ENCODE measurements at places on chromosomes 2 and 18.

GRCh38 chr2:62091471-62091870, 104.4 kb upstream of the B3GNT2 start:
- no peak for DNase-seq

- no peak for DNase-seq
Measured at GRCh38 chr2:240926516-240927389, 20.6 kb downstream of the CROCC2 start.

- no peak for DNase-seq
Measured at GRCh38 chr2:237234268-237234667, 148.6 kb downstream of the COPS8 start.

- no peak for DNase-seq
Measured at GRCh38 chr2:203777030-203777429, 70.6 kb downstream of the CD28 start.

- no peak for DNase-seq
Measured at GRCh38 chr2:7508296-7508943, 591.2 kb downstream of the RNF144A start.

DNA sequence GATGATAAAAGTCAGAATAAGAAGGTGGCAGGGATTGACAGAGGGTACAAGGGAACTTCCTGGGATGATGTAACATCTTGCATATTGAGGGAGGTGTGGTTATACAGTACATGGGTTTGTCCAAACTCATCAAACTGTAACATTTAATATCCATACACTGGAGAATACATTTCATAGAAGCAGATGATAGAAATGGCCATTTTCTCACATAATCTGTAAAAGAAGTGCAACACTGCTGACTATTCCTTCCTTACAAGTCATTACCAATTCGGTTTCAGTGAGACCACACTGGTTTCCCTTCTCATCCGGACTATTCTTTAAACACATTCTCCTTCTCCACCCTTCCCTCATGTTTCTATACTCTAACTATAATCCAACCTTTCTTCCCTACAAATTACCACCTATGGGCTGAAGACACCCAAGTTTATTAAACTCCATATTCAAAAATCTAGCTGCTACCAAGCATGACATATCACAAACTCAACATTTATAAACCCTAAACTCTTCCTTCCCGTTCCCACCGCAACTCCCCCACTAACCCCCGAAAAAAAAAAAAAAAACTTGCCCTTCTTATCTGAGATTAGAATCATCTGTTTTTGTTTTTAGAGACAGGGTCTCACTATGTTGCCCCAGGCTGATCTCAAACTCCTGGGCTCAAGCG, 1.6 kb downstream of the COX7A2L start:
- DNase-seq, result no peak

- no peak for DNase-seq
Measured at GRCh38 chr2:178910005-178910404, 102.8 kb upstream of the TTN start.

DNA sequence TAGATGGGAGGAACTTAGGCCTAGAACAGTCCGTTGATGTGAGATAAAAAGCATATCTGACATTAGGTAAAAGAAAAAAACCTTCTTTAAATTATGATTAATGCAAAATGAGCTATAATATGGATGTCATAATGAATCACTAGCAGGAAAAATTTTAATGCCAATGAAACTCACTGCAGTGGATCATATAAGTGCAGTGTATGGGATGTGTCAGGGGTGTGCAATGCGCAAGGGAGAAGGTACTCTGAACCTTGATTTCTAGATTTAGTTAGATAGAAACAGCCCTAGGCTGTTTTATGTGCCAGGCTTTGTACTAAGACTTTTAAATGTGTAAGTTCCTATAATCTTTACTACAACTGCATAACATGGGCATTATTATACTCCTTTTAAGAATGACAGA, 50.4 kb upstream of the NXPH2 start:
- no peak for DNase-seq

DNA sequence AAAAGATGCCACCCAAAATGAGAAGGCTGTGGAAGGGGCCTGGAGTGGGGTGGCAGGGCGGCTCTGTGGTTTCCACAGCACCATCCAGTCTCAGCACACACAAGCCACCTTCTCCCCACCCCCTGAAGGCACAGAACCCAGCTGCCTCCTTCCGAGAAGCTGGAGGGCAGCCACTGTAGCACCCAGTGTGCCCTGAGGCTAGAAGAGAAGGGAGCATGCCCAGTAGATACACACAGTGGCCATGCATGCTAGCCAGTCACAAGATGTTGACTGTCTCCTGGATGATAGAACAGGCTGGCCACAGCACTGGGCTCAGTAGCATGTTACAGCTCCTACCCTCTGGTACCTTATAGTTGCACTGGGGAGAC, 148.9 kb upstream of the EPAS1 start:
- no peak for DNase-seq

DNA sequence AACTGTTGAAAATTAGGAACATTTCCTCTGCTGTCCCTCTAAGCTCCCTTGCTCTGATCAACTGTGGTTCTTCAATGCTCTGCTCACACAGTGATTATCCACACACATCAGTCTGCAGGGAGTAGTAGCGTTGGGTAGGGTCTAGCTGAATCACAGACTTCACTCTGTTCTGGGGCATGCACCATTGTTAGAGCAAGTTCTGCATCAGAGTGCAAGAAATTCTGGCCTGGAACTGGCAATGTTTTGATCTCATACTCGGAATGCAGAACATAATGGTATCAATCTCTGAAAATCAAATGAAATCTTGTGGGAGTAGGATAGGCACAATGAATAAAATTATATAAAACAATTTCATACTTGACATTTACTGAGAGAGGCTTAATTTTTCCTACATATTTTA, 55.3 kb downstream of the HRH4 start:
- DNase-seq, result no peak

DNA sequence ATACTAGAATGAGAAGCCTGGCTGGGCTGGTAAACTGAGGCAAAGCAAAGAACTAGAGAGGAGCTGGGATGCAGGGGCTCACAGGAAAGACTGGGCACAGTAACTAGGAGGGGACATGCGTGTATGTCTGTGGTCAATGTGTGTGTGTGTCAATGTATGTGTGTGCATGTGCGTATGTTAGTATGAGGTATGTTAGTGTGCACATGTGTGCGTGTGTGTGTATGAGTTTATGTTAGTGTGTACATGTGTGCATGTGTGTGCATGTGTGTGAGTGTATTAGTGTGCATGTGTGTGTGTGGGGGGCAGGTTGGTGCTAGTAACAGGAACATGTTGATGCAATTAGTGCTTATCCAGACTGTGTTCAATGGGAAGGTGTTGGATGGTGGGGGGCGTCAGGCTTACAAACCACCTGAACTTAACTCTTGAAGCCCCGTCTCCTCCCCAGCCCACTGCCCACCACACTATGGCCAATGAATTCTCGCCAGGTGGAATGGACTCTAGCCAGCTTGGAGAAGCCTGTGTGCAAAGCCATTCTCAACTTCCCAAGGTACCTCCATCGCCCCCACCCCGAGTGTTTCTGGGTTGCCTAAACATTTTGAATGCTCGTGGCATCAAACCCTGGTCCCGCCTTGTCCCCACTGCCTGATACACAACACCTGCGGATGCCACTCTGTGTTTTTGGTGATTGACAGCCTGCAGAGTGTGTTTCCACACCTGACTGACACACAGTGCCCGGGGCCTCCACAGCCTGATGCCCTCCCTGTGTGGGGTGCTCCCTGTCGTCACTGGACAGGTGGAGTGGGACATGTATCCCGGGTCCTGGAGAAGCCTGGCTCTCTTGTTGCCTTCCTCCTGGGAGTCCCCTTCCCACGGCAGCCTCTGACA, 90.1 kb upstream of the ASB18 start:
- DNase-seq, result no peak

DNA sequence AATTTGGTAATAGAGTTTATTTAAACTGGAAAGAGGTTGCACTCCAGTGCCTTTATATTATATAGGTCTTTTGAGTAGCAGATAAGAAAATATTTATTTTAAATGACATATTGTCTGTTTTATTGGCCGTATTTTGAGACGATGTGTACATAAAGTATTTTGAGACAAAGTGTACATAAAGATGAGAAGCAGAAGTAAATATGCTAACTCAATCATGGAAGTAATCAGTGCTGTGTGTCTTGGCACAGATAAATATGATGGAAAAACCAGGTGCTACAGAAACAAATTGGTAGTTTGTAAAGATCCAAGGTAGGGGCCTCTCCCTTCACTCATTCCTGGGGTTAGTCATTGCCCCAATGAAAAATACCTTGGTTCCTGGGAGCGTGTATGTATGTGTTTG, 382.9 kb downstream of the DSEL start:
- no peak for DNase-seq

DNA sequence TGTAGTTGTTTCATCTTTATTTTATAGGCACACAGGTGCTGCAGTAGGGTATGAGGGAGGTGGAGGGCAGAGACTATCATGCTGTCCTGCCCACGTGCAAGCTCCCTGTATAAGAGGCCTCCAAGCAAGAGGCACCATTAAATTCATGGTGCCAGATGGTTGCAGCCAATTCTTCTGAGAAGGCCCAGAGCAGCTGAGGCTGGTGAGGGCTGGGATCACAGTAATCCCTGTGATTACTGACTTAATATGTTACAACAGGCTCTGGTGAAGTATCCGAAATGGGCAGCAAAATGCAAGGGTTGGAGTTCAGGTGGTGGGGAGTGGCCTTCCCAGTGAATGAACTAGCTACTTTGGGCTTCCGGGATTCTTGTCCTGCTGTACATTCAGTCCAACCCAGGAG, 191.9 kb upstream of the SMAD2 start:
- DNase-seq, result no peak

- no peak for DNase-seq
Measured at GRCh38 chr18:75088021-75088506, 120.9 kb downstream of the PTGR3 start.

DNA sequence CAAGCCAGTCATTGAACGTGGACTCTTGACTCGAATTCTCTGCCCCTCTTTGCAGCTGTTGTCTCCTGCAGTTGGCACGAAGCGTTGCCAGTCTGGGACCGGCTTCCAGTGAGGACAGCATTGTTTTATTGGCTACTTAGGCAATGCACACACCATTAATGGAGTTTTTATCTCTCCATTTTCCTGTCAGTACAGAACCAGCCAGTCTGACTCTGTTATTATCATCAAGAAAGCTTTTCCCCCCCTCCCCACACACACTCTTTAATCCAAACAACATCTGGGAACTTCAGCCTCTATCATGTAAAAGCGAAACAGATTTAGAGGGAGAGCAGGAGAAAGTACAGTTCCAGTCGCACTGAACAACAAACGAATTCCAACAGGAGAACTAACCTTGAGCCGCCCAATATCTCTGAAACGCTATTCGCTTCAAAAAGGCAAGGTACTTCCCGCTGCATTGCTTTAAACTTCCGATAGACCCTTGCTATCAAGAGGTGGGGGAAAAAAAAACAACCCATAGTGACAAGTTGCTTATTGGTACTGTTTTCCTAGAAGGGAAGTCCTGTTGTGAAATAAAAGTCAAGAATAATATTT, 38.2 kb downstream of the ACVR1 start:
- DNase-seq, result peak; percentile 63

DNA sequence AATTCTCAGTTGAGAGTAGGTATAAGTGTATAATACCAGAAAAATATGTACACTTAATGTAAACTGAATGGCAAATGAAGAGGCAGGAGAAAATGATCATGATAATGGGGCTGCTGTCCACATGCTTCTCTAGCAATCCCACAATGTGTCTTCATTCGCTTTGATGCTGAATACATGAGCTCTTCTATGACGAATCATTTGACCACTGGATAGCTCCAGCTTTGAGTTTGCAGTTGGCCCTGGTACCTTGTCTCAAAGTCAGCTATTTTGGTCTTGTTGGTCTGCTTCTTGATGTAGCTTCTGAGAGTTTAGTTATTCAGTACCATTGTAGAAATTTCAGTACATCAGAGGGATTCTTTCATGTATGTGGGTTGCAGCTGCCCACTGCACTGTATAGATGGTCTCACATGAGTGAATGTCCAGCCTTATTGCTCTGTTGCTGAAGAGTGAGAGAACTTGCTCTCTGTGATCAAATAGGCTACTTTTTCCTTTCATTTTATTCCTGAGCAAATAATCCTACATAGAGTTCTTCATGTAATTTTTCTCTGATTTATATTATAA, 105.1 kb downstream of the TTC27 start:
- DNase-seq, result no peak

- no peak for DNase-seq
Measured at GRCh38 chr2:40886100-40886499, 434.2 kb upstream of the SLC8A1 start.

- no peak for DNase-seq
Measured at GRCh38 chr2:237223201-237223861, 137.6 kb downstream of the COPS8 start.

DNA sequence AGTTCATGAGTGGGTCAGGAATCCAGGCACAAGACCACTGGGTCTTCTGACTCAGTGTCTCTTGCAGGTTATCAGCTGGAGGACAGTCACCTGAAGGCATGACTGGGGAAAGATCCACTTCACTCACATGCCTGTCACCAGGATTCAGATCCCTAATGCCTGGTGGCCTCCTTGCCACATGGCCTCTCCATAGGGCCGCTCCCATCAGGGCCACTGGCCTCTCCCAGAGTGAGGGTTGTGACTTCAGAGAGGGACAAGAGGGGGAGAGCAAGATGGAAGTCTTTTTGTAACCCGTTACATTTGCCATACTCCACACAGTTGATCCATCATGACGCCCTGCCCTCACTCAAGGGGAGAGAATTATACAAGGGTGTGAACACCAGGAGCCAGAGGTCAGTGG, 13.0 kb upstream of the OTOS start:
- DNase-seq, result no peak

- DNase-seq, result no peak
Measured at GRCh38 chr2:28432362-28432761, 39.7 kb downstream of the FOSL2 start.

- no peak for DNase-seq
Measured at GRCh38 chr18:10872304-10872703, 277.1 kb downstream of the PIEZO2 start.

- no peak for DNase-seq
Measured at GRCh38 chr2:26651470-26651771, 10.3 kb upstream of the CIB4 start.

DNA sequence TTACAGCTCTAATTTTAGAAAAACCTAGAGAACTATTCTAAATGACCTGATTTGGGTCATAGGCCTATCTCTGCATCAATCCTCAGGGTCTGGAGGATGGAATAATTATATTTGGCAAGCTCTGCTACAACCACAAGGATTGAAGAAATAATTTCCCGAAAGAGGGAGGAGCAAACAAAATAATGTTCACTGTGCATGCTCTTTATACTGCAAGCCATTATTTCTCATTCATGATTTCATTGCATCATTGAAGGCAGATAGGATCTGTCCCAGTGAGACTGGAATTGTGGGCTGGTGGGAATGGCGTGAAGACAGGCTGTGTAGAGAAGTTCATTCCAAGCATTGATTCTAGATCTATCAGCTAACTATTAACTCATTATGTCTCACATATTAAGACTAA, 12.7 kb upstream of the MAPRE2 start:
- DNase-seq, result no peak

- DNase-seq, result no peak
Measured at GRCh38 chr2:239919774-239920692, 105.1 kb downstream of the NDUFA10 start.
